ENCODE measurements at places on chromosomes 5 and 9.

GRCh38 chr9:110802416-110803035, 133.9 kb downstream of the MUSK start:
- no peak for DNase-seq

DNA sequence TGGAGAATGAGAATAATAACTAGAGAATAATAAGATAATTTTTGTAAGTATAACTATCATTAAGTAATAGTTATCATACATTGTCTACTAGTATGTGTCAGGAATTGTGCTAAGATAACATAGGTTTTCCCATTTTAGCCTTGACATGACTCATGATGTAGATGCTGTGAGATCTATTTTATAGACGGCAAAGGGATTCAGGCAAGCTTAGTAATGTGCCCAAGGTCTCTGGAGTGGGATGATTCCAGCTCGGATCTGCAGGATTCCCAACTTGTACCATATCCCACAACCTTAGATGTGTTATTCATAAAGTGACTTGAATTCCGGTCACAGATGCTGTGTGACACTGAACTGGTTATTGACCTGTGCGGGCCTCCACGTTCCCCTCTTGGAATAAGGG, 51.5 kb downstream of the IL31RA start:
- no peak for DNase-seq

DNA sequence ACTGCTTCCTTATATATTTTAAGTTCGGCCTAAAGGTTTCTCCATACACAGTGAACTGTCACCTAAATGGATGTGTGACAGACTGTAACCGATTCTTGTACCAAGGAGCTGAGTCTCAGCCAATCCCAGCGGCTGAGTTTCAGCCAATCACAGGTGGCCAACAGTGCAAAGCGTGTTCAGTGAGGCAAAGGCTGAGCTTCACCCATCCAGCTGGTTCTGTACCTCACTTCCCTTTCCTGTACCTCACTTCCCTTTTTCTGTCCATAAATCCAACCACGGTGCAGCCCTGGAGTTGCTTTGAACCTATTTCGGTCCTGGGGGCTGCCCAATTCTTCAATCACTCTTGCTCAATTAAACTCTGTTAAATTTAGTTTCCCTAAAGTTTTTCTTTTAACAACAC, 15.7 kb upstream of the TBC1D9B start:
- DNase-seq, result no peak

DNA sequence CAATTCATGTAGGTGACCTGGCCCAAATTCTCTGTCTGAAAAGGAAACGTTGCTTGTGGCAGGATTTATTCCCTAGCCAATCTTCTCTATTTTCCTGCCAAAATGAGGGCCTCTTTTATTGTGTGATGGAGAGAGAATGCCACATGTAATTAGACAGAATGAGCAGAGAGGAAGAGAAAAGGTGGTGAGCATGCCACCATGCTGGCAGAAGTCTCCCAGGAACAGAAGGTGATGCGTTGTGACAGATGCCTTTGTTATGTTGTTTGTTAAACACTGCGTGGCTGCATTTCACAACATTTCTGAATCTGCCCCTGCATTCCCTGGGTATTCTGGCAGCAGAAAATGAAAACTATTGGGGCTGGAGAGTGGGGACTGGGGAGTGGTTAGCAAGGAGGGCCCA, 577.6 kb downstream of the TLR4 start:
- DNase-seq, result no peak

GRCh38 chr9:8356406-8356805, 556.8 kb upstream of the DMAC1 start:
- DNase-seq, result no peak

DNA sequence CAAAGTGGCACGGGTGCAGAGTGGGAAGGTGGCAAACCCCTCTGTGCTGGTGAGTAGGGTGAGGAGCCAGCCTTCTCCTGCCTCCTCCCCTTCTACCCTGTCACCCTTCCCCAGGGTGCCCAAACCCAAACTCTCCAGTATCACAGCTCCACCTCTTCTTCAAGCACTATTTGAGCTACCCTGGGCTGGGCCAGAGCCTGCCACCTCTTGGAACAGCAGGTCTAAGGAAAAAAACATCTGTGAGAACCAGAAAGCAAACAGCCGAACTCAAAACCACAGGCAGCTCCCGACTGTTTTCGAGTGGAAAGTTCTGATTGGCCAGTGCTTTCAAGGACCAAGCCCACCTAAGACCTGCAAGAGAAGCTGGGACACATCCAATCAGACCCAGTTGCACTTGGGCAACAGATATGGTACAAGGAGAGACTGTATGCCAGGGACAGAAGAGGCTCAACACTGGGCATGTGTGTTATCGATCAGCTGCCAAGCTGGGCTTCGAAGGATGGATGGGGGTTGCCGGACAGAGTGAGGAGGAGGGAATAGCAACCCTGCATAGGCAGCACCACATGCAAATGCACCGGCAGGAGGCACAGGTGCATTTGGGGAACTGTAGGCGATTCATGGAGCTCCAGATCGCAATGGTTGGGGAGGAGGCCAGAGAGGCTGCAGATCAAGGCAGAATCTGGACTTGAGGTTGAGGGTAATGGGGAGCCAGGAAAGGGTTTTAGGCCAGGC, 19.7 kb downstream of the ACSL6 start:
- no peak for DNase-seq

DNA sequence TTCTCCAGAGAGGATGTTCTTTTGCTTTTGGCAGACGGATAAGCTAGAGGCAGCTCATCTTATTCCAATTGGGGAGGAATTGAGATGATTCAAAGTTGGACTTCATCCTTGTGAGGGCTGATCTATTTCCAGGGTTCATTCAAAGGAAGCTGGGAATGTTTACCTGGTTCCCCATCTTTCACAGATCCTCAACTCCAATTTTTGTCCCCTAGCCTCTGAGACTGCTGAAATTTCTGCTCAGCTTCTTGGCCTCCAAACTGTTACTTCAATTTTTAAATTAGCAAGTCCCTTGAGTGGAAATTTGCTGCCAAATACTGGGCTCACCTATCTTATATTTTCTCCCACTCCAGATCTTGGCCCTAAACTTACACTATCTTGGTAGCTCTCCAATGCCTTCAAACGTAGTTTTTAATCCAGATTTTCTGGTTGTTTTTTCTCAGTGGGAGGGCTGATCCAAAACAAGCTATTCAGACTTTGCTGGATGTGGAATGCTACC, 93.9 kb upstream of the NEK6 start:
- DNase-seq, result no peak

GRCh38 chr5:60507687-60508086, 192.3 kb downstream of the DEPDC1B start:
- no peak for DNase-seq

- DNase-seq, result no peak
Observed at GRCh38 chr5:178404987-178405386, 172.4 kb upstream of the PHYKPL start.

- DNase-seq, result no peak
Observed at GRCh38 chr5:112957036-112957808, 19.4 kb upstream of the DCP2 start.
